Pancreas (tissue), 10 donors: ENCODE measurements at places on chromosomes 16 and 17. TPM values are rescaled to one million over a fixed set of nuclear protein-coding genes. Genes with fewer than 3 reads are reported as not detected.

Gene CCL5
- total RNA-seq, result 2.6 TPM

Gene NOD2
- 0.08 TPM for total RNA-seq

Gene DNAI2
- total RNA-seq, result not detected

Gene RAB11FIP4
- 42.7 TPM for total RNA-seq

Gene TMC5
- 5.4 TPM for total RNA-seq
